NCI-H187 treated with DMSO at 0.1 percent for 48 hours (cell line): ENCODE measurements at places on chromosomes 6 and 20.

GRCh38 chr20:53940907-53941545 is 129.4 kb downstream of the BCAS1 start:
- DNase-seq: no peak

GRCh38 chr6:79607000-79607399 is 24.1 kb upstream of the SH3BGRL2 start:
- no peak for DNase-seq

DNA sequence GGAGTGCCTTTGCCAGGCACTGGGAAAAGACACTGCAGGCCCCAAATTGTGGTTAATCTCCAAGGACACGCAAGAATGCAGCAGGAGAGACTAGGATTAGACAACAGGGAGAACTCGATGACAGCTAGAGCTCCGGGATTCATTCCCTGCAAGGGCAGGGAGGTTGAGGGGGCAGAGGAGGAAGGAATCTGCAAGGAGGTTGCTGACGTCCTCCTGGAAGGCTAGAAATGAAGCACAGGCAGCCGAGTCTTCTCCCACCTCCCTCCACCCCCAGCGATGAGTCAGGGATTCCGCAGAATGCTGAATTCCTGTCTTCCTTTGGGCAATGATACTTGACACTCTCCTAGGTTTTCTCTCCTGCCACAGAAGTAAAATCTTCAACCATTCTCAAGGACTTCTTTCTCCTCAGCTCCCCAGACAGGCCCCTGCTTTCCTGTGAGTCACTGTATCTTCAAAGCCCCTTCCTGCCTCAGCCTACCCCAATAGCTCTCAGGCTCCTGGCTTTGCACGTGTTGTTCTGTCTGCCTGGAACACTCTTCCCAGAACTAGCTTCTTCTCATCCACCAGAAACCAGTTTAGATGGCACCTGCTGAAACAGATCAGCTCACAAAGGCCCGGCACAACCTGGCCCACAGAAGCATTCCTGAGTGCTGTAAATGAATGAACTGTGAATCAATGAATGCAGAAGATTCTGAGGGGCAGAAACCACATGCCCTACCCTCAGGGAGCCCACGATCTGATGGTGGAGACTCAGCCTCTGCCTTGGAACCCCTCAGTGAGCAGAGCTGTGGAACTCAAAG is 85.6 kb downstream of the MRPL14 start:
- no peak for DNase-seq

DNA sequence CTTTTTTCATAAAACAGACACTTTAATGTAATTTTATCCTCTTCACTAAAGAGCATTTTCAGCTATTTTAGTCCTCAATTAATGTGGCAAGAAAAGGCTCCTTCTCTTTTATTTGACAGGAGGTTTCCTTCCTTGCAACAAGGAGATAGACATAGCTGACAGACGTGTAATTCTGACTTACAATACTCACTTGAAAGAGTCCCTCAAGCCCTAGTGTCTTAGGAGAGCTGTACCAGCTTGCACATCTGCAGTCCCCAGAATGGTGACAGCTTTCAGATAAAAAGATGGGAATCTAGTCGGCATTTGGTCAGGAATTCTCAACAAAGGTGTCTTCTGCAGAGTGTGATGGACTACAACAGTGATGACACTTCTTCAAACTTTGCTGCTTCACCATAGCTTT is 603.7 kb upstream of the PTCHD4 start:
- DNase-seq: no peak

DNA sequence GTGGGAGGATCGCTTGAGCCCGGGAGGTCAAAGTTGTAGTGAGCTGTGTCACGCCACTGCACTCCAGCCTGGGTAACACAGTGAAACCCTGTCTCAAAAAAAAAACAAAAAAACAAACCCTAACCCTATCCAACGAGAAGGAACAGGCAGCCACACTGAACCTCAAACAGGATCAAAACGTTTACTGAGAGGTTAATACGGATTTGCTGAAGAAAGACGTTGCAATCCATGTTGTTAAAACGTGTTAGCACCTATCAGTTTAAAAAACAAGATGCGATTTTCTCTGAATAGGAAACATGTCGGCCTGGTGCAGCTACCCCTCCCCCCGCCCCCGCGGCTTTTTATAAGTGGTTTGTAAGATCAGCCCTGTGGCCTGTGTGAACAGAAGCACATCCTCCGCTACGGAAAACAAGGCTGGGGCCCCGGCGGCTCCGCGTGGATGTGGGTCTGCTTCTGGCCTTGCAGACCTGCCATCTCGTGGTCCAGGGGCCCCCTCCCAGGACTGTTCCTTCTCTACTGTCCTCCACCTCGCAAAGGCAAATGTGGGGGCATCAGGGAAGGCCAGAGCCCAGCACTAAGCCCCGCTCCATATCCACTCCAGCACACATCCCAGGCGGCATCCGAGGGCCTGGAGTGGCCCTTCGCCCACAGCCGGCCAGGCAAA is 11.4 kb downstream of the SLC2A4RG start:
- no peak for DNase-seq

- DNase-seq: no peak
Measured at GRCh38 chr6:50681213-50681824, 32.0 kb upstream of the TFAP2D start.

DNA sequence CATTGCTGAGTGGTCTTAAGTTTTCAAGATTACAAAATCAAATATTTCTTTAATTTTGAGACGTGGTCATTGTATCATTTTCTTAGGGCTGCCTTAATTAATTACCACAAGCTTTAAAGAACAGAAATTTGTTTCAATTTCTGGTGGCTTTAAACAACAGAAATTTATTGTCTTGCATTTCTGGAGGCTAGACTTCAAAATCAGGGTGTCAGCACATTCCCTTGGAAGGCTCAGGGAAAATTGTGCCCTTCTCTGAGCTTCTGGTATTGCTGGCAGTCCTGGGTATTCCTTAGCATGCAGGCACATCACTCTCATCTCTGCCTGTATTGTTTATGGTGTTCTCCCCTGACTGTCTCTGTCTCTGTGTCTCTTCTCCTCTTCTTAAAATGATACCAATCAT is 76.0 kb upstream of the PCSK2 start:
- no peak for DNase-seq

- no peak for DNase-seq
Measured at GRCh38 chr20:32062776-32063170, 10.7 kb downstream of the HCK start.

DNA sequence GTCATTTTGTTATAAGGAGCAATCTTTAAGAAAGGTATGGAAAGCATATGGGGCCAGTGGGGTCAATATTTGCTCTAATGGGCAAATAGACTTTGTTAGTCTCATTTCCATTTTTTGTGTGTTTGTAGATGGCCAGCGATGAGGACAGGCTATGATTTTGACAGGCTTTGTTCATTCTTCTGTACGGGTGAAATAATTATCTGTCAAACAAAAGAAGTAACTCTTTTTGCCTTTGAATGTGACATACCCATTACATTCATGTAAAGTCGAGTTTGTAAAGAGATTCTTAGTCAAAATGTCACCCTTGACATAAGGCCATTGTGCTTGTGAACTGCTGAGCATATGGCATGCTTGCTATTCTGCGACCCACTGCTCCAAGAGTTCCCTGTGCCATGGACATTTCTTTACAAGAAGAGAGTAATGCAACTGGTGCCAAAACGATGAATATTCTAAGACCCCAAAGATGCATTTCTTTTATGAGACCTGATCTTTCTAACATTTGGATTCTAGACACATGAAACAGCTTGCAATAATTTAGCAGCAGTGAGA is 38.2 kb upstream of the JAG1 start:
- DNase-seq: no peak

DNA sequence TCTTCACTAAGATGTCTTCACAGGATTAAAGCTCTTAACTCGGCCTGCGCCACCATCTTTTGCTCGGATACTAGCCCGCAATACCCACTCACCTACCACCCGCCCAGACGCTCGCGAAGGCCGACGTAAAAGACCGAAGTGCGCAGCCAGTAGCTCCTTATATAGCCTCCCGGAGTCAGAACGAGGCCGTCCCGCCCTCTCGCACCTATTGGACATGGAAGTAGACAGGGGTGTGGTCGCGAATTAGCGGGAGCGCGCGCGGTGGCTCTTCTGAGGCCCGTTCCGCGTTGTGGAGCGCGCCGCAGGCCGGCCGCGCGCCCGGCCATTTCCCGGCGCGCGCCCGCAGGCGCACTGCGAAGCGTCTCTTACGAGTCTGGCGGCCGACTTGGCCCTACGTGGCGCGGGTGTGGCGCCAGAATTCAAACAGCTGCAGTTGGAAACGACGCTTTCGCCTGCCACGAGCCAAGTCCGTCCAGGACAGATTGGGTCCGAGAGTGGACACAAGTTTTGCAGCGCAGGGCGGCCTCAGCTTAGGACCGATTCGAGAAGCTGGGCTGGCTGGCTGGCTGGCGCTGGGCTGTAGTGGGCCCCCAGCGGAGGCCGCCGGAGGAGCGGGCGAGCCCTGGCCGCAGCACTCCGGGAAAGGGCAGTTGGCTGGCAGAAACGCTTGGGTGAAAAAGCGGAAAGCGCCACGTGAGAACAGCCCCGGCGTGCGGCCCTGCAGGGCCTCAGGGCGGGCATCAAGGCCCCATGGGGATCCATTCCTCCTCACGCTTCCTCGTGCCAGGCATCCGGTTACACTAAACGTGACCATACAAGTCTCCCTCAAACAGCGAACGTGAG is 36.1 kb upstream of the SYNCRIP start:
- peak; percentile 91 for DNase-seq
